ENCODE measurements at places on chromosomes 4 and X.
A peak's percentile ranks its signal among the peaks of the same experiment; 100 is the strongest.

GRCh38 chr4:165838575-165838974, 34.5 kb upstream of the TLL1 start:
- DNase-seq = no peak

- DNase-seq = peak; percentile 42
Measured at GRCh38 chrX:31038575-31039326, 33.1 kb downstream of the FTHL17 start.

DNA sequence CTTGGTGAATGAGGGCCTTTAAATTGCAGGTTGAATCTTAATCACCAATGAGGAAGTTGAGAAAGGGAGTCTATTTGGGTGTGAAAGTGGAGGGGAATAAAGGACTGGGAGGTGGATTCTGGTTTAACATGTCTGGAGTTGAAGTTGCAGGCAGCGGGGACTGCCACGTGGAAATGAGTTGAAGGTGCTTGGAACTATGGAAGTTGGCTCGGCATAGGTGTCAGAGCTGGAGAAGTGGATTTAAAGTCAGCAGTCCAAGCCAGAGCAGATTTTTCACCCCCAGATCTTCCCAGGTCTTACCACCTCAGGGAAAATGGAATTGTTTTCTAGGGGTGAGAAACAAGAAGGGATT, 44.9 kb downstream of the TIGD4 start:
- DNase-seq = no peak

DNA sequence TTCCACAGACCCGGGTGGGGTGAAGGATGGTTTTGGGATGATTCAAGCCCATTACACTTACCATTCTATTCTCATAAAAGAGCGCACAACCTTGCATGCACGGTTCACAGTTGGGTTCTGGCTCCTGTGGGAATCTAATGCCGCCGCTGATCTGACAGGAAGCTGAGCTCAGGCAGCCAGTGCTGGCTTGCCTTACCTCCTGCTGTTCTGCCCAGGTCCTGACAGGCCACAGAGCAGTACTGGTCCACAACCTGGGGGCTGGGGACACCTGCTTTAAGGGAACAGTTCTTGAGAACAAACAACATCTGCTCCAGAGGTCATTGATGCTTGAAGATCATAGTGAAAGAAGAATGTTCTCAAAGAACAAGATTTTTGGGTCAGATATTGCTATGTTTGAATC, 8.0 kb upstream of the HS3ST1 start:
- no peak for DNase-seq

GRCh38 chr4:82415922-82416365, 14.3 kb downstream of the HNRNPDL start:
- DNase-seq = no peak

GRCh38 chr4:15575966-15576365, 79.2 kb downstream of the FBXL5 start:
- no peak for DNase-seq

GRCh38 chrX:41785685-41786084, 61.7 kb downstream of the GPR82 start:
- DNase-seq = peak; percentile 10

GRCh38 chr4:110034026-110034393, 121.3 kb downstream of the EGF start:
- DNase-seq = no peak

- DNase-seq = no peak
Measured at GRCh38 chrX:136738049-136738729, 42.5 kb downstream of the ARHGEF6 start.

- no peak for DNase-seq
Measured at GRCh38 chrX:2449135-2449886, 51.5 kb downstream of the DHRSX start.

GRCh38 chr4:186698525-186698924, 25.1 kb downstream of the FAT1 start:
- DNase-seq = no peak

DNA sequence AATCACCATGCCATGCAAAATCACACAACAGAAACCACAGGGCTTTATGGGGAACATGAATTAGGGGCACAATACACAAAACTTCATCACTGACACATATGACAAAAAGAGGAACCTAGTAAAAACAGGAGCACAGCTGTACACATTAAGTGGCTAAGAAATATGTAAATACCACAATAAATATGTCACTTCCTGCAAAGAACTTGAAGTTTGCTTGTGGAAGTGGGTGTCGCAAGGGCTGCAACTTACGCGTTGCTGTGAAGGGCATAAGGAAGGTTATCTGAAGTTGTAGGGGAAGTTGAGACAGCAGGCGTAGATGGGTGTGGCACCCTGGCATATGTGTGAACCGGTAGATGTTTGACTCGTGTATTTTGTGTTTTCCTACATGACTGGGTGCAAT, 42.4 kb downstream of the CLCN4 start:
- DNase-seq = no peak

DNA sequence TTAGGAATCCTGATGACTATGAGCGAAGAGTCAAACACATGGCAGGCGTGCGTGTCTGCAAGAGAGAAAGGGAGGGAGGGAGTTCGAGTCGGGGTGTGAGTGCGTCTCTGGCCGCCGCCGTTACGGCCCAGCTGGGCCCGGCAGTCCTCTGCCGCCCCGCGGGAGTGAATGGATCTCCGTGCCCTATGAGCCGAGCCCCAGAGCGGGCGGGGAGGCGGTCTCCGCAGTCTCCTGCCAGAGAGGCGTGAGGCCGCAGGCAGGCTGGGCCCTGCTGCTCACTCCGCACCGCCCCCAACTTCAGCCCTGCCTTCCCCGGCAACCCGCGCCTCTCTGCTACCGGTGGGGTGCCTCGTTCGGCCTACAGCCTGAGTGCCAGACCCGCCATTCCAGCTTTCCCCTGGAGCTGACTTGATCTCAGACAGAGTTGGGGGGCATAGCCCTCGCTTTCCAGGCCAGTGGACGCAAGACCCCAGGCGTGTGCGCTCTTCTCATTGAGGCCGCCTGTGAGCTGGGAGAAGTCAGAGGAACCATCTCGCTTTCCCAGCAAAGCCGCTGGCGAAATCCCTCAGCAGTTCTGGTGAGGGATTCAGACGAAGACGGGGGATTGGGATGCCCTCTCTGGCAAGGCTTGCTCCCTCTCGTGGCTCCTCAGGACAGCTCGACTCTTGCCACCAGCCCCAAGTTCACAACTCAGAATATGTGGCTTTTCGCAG, 1.4 kb downstream of the SLC16A2 start:
- peak; percentile 82 for DNase-seq

DNA sequence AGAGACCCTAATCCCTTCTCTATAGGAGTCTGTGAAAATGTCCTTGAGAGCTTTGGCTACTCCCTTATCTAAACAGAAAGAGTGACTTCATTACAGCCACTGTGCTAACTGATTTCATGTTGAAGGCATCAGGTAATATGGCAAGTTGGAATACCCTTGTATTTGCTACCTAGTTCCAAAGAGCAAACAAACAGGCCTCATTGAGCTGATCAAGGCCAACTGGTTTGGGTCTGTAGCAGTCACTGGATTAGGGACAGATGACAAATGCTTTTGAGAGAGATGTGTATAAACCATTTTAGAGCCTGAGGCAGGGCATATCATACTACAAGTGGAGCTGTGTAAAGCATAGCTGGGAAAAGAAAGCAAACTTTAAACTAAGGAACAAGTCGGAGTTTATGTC, 22.9 kb upstream of the PDLIM5 start:
- no peak for DNase-seq

GRCh38 chr4:112664611-112665010, 27.7 kb downstream of the LARP7 start:
- no peak for DNase-seq

GRCh38 chr4:17884063-17884462, 73.3 kb downstream of the NCAPG start:
- no peak for DNase-seq

- no peak for DNase-seq
Measured at GRCh38 chr4:173546776-173547175, 16.7 kb upstream of the HAND2 start.

DNA sequence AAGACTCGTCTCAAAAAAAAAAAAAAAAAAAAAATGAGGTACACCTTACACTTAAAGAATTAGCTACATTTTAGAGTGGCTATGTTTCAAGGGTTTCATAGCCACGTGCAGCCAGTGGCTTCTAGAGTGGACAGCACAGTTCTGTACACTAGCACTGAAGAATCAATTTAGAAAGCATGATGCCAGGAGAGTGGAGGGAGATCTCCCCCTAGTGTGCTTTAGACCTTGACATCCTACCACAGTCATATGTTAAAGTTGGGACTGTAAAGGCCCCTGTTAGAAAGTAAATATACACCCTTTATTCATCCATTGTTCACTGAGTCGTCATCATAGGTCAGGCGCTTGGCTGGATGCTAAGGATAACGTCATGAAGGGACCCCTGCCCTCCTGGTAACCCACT, 179.4 kb downstream of the QDPR start:
- DNase-seq = no peak

DNA sequence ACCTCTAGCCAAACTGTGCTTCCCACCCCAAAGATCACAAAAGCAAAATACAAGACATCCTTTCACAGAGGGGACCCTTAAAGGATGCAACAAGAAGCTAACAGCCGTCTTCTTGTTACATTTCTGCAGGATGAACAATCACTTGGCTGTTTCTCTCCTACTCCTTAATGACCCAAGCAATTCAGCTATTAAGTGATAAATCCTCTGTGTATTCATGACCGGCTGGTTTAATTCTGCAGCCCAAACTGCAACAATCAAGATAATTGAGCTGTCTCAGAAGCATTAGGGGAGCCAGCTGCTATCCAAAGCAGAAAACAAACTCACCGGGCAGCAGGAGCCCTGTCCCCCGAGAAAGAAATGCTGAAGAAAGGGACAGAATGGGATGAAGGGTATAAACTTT, 85.9 kb upstream of the ACSL4 start:
- no peak for DNase-seq

DNA sequence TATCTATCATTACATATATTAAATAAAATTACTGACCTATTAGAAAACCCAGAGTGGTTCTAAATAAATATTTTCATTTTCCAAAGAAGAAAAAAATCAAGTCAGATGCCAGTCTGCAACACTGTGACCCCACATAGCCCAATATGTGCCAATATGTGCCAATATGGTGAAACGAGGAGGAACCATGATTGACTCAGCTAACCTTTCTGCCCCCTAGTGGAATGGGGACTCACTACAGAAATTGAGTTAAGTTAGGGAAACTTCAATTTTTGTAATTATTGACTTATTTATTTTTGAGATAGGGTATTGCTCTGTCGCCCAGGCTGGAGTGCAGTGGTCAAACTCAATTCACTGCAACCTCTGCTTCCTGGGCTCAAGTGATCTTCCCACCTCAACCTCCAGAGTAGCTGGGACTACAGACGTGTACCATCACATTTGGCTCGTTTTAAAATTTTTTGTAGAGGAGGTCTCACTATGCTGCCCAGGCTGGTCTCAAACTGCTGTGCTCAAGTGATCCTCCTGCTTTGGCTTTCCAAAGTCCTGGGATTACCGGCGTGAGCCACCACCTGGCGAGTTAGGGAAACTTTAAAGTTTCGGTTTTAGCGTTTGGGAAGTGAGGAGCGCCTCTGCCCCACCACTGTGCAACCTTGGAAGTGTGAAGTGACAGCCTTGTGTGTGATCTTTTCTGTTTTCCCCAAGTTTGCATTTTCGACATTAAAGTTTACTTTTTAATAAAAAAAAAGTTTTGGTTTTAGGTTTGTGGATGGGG, 116.8 kb upstream of the SHISA3 start:
- DNase-seq = peak; percentile 56

DNA sequence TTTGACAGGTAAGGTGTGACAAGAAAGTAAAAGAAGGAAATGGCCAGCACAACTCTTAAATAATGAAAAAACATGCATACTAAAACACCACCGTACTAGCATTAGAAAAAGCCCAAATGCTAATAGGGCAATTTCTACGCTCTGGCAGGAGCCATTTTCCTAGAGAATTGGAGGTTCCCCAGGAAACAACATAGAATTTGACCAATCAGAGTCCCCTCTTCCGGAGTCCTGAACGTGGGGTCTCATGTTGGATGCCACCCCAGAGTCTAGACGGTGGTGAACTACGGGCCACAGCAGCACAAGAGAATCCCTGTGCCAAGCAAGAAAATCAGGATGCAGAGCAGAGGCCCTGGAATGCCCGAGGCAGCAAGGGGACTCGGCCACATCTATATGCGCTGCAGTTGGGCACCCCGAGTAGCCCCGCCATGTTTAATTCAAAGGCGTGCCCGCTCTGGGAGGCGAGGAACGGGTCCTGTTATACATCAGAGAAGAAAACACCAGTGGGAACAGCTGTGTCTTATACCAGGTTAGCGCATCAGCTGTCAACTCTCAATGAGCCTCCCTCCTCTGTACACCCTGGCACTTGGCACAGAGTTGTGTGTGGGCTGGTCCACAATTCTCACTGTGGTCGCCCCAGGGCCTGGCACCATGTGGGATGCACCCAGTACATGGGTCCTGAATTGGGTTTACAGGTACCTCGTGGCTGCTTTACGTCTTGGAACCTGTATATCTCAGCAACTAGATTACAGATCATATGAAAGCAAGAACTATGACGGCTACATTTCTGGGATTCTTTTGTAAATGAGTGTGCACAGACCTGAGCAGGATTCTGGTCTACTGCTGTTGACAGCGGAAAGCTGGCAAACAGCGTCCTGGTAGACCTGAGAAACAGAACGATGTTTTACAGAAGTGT, 52.1 kb downstream of the SEL1L3 start:
- no peak for DNase-seq

- no peak for DNase-seq
Measured at GRCh38 chrX:2577844-2578466, 77.2 kb upstream of the DHRSX start.

GRCh38 chrX:10761447-10761846, 141.1 kb upstream of the MID1 start:
- no peak for DNase-seq

- no peak for DNase-seq
Measured at GRCh38 chr4:4549534-4549933, 7.7 kb upstream of the STX18 start.

- DNase-seq = no peak
Measured at GRCh38 chrX:45781901-45782553, 581.4 kb upstream of the DIPK2B start.

DNA sequence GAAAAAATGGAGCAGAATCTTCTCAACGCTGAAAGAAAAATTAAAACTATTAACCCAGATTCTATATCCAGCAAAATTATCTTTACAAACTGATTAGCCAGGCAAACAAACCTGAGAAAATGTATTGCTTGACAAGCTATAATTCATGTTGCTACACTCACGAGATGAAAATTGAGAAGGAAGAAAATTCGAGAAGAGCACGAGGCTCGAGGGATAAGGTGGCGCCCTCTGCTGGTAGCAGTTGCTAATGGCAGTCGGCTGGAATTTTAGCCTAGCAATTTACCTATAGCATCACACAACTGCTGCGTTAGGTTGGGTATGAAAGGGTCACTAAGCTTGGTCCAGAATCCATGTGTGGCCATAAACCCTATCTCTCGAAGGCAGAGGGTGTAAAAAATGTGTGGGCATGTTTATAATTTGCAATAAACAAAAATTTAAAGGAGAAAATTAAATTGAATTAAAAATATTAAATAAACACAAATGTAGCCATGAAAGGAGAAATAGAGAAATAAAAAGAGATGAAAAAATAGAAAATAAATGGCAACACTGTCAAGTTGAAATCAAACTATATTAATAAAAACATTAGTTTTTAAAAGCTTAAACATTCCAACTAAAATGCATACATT, 126.6 kb downstream of the PPP4R3C start:
- peak; percentile 14 for DNase-seq

Data from SJCRH30 (cell line).